ENCODE measurements at places on chromosomes 4 and X. TPM values are rescaled to one million over a fixed set of nuclear protein-coding genes. Genes with fewer than 3 reads are reported as not detected.

- H3K36me3 ChIP-seq, result no peaks in the 10 kb centered on the region
- no peaks in the 10 kb centered on the region for H3K27me3 ChIP-seq
Measured at GRCh38 chr4:44725726-44726037, 674 bp downstream of the GNPDA2 start.

- no peaks in the 10 kb centered on the region for H3K27me3 ChIP-seq
- H3K4me1 ChIP-seq, result no peaks in the 10 kb centered on the region
- no peak overlapping the region for H3K4me3 ChIP-seq
Measured at GRCh38 chr4:93320356-93320755, 508.2 kb upstream of the ATOH1 start.

GRCh38 chrX:112008724-112009123 lies 73.9 kb downstream of the TRPC5 start:
- no peak for DNase-seq
- no peak overlapping the region for H3K27ac ChIP-seq
- H3K27me3 ChIP-seq, result no peaks in the 10 kb centered on the region
- no peak overlapping the region for H3K4me3 ChIP-seq
- no peaks in the 10 kb centered on the region for H3K4me1 ChIP-seq
- H3K36me3 ChIP-seq, result no peaks in the 10 kb centered on the region

GRCh38 chrX:51852096-51852495 lies 41.3 kb upstream of the MAGED1 start:
- no peak overlapping the region for H3K27ac ChIP-seq
- no peaks in the 10 kb centered on the region for H3K27me3 ChIP-seq
- no peak for DNase-seq
- no peak overlapping the region for H3K4me3 ChIP-seq
- H3K4me1 ChIP-seq, result no peaks in the 10 kb centered on the region

GRCh38 chr4:65737672-65738071 lies 67.4 kb upstream of the EPHA5 start:
- no peaks in the 10 kb centered on the region for H3K27me3 ChIP-seq
- no peaks in the 10 kb centered on the region for H3K4me1 ChIP-seq
- H3K4me3 ChIP-seq, result no peak overlapping the region
- no peaks in the 10 kb centered on the region for H3K36me3 ChIP-seq

GRCh38 chrX:136063340-136064079 lies 78.3 kb downstream of the SLC9A6 start:
- no peaks in the 10 kb centered on the region for H3K36me3 ChIP-seq
- H3K4me1 ChIP-seq, result no peaks in the 10 kb centered on the region
- DNase-seq, result no peak
- H3K27ac ChIP-seq, result no peak overlapping the region
- no peak overlapping the region for H3K4me3 ChIP-seq

DNA sequence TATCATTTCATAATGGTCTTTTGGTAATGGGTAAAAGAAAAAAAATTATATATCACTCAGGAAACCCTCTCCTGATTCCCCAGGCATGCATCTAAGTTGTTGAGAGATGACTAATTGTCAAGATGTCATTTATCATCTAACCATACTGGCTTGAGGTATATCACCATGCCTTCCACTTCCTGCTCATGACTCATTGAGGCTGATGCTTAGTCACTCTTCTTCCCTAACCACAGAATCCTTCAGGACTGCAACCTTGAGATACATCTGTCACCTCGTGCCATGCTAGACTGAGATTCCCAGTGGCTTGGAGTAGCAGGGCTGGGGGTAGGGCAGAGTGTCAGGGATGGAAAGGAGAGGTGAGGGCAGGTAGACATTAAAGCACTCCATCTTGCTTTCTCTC lies 782.5 kb upstream of the INTU start:
- DNase-seq, result no peak
- no peaks in the 10 kb centered on the region for H3K4me1 ChIP-seq
- no peak overlapping the region for H3K27ac ChIP-seq
- H3K27me3 ChIP-seq, result no peaks in the 10 kb centered on the region
- H3K36me3 ChIP-seq, result no peaks in the 10 kb centered on the region

DNA sequence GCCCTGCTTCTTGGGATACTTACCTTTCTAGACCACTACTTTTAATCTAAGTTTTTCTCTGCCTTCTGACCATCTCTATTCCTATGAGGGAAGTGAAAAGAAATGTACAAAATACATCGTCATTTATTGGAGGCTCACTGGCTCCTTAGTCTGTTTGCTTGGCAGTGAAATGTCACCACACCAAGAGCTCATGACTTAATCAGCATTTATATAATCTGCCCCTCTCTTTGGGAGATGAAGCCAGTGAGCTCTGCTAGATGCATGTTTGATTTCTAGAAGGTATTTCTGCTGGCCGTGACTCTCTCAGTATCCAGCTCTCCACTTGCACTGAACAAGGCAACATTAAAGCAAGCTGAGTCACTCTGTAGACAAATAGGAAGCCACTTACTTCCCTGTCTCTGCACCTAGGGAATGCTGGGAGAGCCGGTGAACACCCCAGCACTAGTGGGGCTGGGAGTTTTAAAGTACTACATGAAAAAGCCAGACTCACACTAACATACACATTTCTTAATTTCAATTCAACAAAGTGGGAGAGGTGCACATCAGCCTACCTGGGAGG lies 79.1 kb downstream of the MID1IP1 start:
- H3K27me3 ChIP-seq, result no peaks in the 10 kb centered on the region
- H3K4me3 ChIP-seq, result no peak overlapping the region
- no peaks in the 10 kb centered on the region for H3K4me1 ChIP-seq
- DNase-seq, result no peak
- H3K36me3 ChIP-seq, result no peaks in the 10 kb centered on the region

DNA sequence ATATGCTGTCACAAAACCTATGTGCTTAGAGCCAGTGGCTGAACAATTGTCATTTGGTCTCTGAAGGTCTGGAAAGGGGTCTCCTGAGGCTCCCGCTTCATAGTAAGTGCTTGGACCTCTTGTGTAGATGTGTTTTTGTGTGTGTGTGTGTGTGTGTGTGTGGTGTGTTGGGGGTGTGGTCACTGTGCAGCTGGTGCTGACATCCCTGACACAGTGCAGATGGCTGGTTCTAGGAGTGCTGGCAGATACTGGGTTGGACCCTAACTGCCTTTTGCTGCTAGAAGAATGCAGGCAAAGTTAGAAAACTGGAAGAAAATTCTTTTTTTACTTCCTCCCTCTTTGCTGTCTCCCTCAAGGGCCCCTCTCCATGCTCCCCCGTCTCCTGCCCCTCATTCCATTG lies 1872.6 kb downstream of the ARAP2 start:
- no peaks in the 10 kb centered on the region for H3K4me1 ChIP-seq
- no peaks in the 10 kb centered on the region for H3K27me3 ChIP-seq
- no peak for DNase-seq
- H3K27ac ChIP-seq, result no peak overlapping the region

GRCh38 chrX:119763181-119763580 lies 4.8 kb downstream of the SOWAHD start:
- H3K36me3 ChIP-seq, result no peaks in the 10 kb centered on the region
- H3K27me3 ChIP-seq, result no peaks in the 10 kb centered on the region
- no peak for DNase-seq
- H3K4me3 ChIP-seq, result no peak overlapping the region
- no peak overlapping the region for H3K27ac ChIP-seq

GRCh38 chr4:168614281-168615057 lies 117.6 kb downstream of the PALLD start:
- H3K4me3 ChIP-seq, result no peak overlapping the region
- H3K27me3 ChIP-seq, result no peaks in the 10 kb centered on the region
- no peaks in the 10 kb centered on the region for H3K36me3 ChIP-seq
- no peak for DNase-seq
- H3K4me1 ChIP-seq, result no peaks in the 10 kb centered on the region

DNA sequence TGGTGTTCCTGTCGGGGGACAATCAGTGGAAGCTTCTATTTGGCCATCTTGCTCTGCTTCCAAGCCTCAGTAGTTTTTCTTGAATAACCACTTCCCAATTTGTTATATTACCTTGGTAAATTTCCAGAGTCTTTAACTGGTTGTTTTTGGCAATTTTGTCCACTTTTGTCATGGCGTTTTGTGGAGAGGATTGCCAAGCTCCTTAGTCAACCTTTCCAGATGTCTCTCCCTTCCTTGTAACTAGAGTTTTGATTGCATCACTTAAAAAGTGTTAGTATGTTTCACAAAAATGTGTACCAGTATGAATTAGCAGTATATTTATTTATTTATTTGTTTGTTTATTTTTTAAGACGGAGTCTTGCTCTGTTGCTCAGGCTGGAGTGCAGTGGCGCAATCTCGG lies 15.8 kb upstream of the UXT start:
- H3K27me3 ChIP-seq, result no peaks in the 10 kb centered on the region
- H3K36me3 ChIP-seq, result no peaks in the 10 kb centered on the region
- H3K27ac ChIP-seq, result no peak overlapping the region
- DNase-seq, result no peak

DNA sequence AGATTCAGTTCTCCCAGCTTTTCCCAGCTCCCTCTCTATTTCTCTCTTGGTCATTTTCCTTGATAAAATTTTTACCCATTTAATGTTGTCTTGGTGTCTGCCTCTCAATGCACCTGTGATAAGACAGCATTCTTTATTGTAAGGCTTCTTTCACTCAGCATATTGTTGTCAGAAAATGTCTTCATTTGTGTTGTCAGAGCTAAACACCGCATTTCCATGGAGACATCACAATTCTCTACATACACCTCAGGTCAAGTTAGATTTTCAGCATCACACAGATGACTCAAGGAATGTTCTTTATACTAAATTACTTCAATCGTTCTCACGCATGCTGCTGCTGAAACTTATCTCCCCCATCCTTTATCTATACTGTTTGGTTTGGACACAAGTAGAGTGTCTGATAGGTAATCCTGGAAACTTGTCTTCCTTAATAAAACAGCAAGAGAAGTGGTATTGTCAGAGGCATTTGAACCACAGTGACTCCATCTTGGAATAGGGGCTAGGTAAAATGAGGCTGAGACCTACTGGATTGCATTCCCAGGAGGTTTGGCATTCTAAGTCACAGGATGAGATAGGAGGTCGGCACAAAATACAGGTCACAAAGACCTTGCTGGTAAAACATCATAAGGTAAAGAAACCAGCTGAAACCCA lies 41.3 kb upstream of the EFHC2 start:
- H3K4me3 ChIP-seq, result no peak overlapping the region
- H3K27me3 ChIP-seq, result no peaks in the 10 kb centered on the region
- H3K36me3 ChIP-seq, result no peaks in the 10 kb centered on the region

DNA sequence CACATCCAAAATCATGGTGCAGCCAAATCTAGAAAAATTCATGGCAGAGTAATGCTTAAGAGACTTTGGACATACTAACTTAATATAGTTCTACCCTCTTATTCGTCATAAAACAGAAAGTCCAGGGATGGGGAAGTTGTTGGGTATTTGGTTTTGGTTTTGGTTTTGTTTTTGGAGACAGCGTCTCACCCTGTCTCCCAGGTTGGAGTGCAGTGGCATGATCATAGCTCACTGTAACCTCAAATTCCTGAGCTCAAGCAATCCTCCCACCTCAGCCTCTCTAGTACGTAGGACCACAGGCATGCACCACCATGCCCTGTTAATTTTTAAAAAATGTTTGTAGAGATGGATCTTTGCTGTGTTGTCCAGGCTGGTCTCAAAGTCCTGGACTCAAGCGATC lies 271.8 kb upstream of the TENM3 start:
- H3K36me3 ChIP-seq, result no peaks in the 10 kb centered on the region
- H3K27me3 ChIP-seq, result no peaks in the 10 kb centered on the region
- no peaks in the 10 kb centered on the region for H3K4me1 ChIP-seq
- no peak overlapping the region for H3K27ac ChIP-seq
- H3K4me3 ChIP-seq, result no peak overlapping the region

- H3K27me3 ChIP-seq, result no peaks in the 10 kb centered on the region
- H3K27ac ChIP-seq, result peak overlapping the region; percentile 42
- H3K4me3 ChIP-seq, result no peak overlapping the region
- DNase-seq, result peak; percentile 59
Measured at GRCh38 chr4:139774759-139775487, 109.3 kb downstream of the MGST2 start.

DNA sequence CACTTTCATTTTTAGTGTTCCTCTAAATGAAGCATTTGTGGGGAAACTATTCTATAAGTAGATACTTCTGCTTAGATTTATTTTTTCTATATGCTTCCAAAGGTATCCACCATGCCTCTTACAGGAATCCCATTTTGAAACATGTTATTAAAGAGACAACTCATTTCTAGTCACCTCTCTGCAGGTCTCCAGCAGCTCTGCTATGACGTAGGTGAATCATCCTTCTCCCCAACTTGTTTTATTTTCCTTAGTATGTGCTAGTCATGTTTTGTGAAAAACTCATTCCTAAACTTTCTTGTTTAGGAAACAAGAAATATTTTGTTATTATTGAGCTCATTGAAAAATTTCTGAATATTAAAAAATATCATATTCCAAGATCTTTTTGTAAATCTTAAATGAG lies 12.8 kb downstream of the CXCL8 start:
- no peak overlapping the region for H3K4me3 ChIP-seq
- H3K4me1 ChIP-seq, result no peaks in the 10 kb centered on the region
- no peak for DNase-seq
- no peak overlapping the region for H3K27ac ChIP-seq

DNA sequence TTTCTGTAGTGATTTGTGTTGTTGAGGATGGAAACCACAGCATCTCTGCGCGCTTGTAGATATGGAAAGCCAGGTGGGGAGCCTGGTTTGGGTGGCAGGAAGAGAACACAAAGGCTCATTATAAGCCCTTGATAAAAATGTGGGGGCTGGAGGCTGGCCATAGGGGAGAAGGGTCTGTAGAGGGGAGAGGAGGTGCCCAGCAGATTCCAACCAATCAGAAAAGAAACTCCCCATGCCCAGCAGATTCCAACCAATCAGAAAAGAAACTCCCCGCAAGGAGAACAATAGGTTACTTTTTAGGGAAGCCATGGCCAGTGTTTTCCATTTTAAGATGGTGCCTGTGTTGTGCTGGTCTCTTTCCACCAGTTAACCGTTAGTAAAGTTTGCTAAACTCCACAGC lies 9.8 kb upstream of the CENPU start:
- H3K36me3 ChIP-seq, result no peaks in the 10 kb centered on the region
- no peaks in the 10 kb centered on the region for H3K27me3 ChIP-seq
- no peak for DNase-seq
- H3K27ac ChIP-seq, result no peak overlapping the region

DNA sequence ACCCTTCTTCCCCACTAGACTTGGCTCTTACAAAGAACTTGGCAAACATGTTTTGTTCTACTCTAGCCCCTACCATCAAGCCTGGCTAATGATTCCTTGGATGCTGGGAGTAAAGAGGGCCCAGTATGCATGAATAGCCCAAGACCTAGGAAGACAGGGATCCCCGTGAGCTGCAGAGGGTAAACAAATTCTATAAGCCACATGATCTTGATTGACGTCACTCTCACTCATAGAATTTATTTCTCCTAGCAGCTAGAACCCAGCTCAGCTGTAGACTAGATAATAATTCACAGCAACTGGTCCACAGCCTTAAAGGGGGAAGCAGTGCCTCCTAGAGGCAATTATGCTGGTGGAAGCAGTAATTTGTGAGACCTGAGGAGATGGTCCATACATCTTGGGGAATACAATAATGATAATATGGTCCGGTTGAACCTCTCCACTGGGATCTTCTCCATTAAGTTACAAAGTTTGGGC lies 16.1 kb upstream of the USO1 start:
- H3K36me3 ChIP-seq, result no peaks in the 10 kb centered on the region
- no peaks in the 10 kb centered on the region for H3K27me3 ChIP-seq
- H3K27ac ChIP-seq, result no peak overlapping the region
- H3K4me1 ChIP-seq, result no peaks in the 10 kb centered on the region
- no peak overlapping the region for H3K4me3 ChIP-seq

- DNase-seq, result peak; percentile 33
- no peak overlapping the region for H3K27ac ChIP-seq
- H3K4me1 ChIP-seq, result no peaks in the 10 kb centered on the region
- H3K4me3 ChIP-seq, result no peak overlapping the region
- no peaks in the 10 kb centered on the region for H3K36me3 ChIP-seq
- H3K27me3 ChIP-seq, result no peaks in the 10 kb centered on the region
Measured at GRCh38 chrX:2898846-2899512, 30.2 kb downstream of the ARSD start.

IL9R gene
- not detected for total RNA-seq

HSD17B10 gene
- 83.4 TPM for total RNA-seq

GPR119 gene
- total RNA-seq, result 1.2 TPM

Measured in prostate gland (tissue), 2 donors.